ENCODE measurements at places on chromosomes 13 and 19. TPM values are rescaled to one million over a fixed set of nuclear protein-coding genes. Genes with fewer than 3 reads are reported as not detected.

- H3K27ac ChIP-seq: no peak overlapping the region
- H3K4me1 ChIP-seq: peaks cover 6% of the 10 kb centered on the region
- no peak overlapping the region for H3K4me3 ChIP-seq
- peaks cover 3% of the 10 kb centered on the region for H3K27me3 ChIP-seq
- DNase-seq: no peak
- no peaks in the 10 kb centered on the region for H3K36me3 ChIP-seq
Measured at GRCh38 chr19:48676887-48677286, 4.1 kb upstream of the NTN5 start.

- H3K4me1 ChIP-seq: peaks cover 10% of the 10 kb centered on the region
- DNase-seq: no peak
- H3K4me3 ChIP-seq: no peak overlapping the region
- no peak overlapping the region for H3K27ac ChIP-seq
- H3K36me3 ChIP-seq: no peaks in the 10 kb centered on the region
Measured at GRCh38 chr19:16252459-16253205, 54.9 kb downstream of the AP1M1 start.

DNA sequence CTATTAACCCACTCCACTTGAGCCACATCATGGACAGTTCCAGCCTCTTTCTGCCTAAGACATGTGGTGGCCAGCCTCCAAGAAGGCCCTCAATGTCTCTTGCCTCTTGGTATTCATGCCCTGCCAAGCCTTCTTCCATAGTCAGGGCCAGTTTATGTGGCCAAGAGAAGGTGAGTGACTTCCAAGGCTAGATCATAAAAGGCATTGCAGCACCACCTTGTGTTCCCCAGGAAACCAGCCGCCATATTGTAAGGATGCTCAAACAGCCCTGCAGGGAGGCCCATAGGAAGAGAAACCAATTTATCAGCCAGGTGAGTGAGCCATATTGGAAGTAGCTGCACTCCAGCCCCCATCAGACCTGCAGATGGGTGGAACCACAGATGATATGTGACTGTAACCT is 12.3 kb upstream of the DNMT1 start:
- no peak overlapping the region for H3K27ac ChIP-seq
- H3K27me3 ChIP-seq: no peaks in the 10 kb centered on the region
- peaks cover 2% of the 10 kb centered on the region for H3K36me3 ChIP-seq
- peaks cover 5% of the 10 kb centered on the region for H3K4me1 ChIP-seq
- no peak for DNase-seq

DNA sequence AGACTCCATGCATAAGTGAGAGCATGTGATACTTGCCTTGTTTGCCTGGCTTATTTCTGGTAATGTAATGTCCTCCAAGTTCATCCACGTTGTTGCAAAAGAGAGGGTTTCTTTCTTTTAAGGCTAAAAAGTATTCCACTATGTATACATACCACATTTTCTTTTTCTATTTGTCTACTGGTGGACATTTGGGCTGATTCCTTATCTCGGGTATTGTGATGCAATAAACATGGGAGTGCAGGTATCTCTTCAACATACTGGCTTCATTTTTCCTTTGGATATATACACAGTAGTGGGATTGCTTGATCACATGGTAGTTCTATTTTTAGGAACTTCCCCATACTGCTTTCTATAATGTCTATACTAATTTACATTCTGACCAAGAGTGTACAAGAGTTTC is 49.6 kb upstream of the EBPL start:
- peaks cover 25% of the 10 kb centered on the region for H3K36me3 ChIP-seq
- no peak for DNase-seq
- H3K27ac ChIP-seq: no peak overlapping the region

GRCh38 chr13:102816708-102817107 is 17.8 kb downstream of the BIVM start:
- H3K27me3 ChIP-seq: no peaks in the 10 kb centered on the region
- peaks cover 29% of the 10 kb centered on the region for H3K36me3 ChIP-seq
- peaks cover 14% of the 10 kb centered on the region for H3K4me1 ChIP-seq
- no peak for DNase-seq

DNA sequence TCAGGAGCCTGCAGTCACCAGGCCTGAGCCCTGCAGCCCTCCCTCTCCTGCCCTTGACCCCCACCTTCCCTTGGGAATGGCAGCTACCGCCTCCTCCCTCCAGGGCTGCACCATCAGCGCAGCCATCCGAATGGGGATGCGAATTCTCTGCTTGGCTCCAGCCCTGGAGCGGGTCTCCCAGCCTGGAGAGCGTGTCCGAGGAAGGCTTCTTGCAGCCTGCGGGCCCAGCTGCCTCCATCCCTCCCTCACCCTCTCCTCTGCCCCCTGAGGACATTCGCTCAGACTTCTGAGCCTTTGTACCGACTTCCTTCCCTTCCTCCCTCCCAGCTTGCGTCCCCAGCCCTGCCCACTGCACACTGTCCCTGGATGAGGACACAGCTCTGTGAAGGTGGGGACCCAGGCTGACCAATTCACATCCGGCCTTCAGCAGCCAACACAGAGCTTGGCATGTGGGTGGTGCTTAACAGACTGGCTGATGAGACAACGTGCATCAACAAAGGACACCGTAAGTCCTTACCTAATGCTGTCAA is 6.0 kb upstream of the NKPD1 start:
- no peaks in the 10 kb centered on the region for H3K27me3 ChIP-seq
- no peak for DNase-seq
- no peak overlapping the region for H3K4me3 ChIP-seq
- peaks cover 25% of the 10 kb centered on the region for H3K4me1 ChIP-seq
- peaks cover 3% of the 10 kb centered on the region for H3K36me3 ChIP-seq
- peak overlapping the region; percentile 68 for H3K27ac ChIP-seq

GRCh38 chr13:28297341-28297740 is 159.0 kb downstream of the PAN3 start:
- H3K27ac ChIP-seq: no peak overlapping the region
- H3K36me3 ChIP-seq: peaks cover 20% of the 10 kb centered on the region
- H3K27me3 ChIP-seq: no peaks in the 10 kb centered on the region

DNA sequence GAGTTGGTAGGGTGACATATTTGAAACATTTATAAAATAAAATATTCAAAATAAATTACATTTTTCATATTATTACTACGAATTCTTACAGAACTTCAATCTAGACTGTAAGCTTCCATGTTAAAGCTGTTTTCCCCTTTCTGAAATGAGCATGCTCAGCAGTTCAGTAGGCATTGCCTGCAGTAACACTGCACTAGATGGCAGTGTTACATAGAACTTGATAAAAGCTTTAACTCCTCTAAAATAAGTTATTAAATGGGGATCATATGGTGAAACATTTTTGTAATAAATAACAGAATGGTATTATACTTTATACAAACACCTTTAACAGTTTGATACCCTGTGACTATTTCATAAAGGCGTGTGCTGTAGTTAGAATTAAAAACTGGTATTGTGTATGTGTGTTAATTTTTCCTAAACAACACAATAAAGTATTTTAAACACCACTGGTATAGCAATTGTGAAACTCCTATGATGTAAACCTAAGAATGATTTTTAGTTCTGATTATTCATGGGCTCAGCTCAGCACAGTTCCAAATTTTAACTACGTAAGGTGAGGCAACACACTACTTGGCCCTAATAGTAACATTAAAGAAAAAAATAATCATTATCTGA is 11.6 kb upstream of the GPR18 start:
- no peaks in the 10 kb centered on the region for H3K27me3 ChIP-seq
- H3K4me3 ChIP-seq: no peak overlapping the region
- peaks cover 26% of the 10 kb centered on the region for H3K36me3 ChIP-seq
- no peak overlapping the region for H3K27ac ChIP-seq
- H3K4me1 ChIP-seq: peaks cover 43% of the 10 kb centered on the region

DNA sequence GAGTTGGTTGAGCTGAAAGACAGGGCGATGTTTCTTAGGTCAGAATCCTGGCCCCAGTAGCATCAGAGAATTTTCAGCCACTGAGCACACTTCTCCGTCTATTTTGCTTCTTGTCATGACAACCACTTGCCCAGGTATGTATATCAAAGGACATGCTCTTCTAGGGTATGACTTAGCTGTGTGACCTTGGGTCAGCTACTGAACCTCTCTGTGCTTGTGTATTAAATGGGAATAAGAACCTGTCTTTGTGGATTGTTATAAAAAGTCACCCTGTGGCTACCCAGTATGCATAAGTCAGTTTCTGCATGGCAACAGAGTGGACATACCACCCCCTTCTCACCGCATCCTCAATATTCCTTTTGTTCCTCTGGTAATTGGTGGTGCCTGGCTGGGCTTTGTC is 26.1 kb downstream of the MBD3L1 start:
- no peak overlapping the region for H3K4me3 ChIP-seq
- H3K4me1 ChIP-seq: no peaks in the 10 kb centered on the region
- no peak overlapping the region for H3K27ac ChIP-seq

Gene FGF22
- total RNA-seq: 1.1 TPM

Gene IQCN
- total RNA-seq: 5.0 TPM

Gene ZNF320
- 13.3 TPM for total RNA-seq

Gene LILRA1
- not detected for total RNA-seq

Gene MISP3
- 1.1 TPM for total RNA-seq

Gene KRTDAP
- total RNA-seq: not detected
